ENCODE measurements at places on chromosomes 5 and 9.

DNA sequence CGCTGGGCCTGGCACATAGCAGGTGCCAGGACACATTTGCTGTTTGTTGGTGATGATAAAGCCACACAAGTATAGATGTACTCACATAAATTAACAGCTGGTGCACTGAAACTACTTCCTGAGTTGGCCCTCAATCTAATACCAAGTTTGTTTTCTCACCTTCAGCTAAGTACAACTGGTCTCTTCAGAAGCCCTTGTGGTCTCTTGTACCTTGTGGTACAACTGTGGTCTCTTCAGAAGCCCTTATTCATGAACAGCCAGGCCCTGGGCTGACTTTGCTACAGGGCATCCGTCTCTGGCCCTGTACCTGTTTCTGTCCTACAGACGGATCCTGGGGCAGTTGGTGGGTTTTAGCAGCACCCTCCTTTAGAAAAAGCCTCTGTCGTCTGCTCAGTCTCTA lies 81.5 kb downstream of the DAB2IP start:
- no peak for DNase-seq

DNA sequence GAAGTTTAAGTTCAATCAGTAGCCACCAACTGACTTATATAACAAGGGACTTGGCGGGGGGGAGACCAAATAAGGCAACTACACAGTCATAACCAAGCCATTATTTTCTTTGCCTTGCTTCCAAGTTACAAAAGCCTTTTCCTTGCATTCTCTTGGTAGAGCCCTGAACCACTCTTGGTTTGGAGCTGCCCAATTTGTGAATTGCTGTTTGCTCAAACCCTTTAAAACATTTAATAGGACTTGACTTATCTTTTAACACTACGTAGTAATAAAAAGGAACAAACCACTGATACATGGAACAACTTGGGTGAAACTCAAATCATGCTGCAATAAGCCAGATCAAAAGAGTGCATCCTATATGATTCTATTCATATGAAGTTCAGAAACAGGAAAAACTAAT lies 31.7 kb upstream of the MSH3 start:
- DNase-seq, result no peak

GRCh38 chr5:150762211-150762610 lies 3.4 kb upstream of the DCTN4 start:
- no peak for DNase-seq

DNA sequence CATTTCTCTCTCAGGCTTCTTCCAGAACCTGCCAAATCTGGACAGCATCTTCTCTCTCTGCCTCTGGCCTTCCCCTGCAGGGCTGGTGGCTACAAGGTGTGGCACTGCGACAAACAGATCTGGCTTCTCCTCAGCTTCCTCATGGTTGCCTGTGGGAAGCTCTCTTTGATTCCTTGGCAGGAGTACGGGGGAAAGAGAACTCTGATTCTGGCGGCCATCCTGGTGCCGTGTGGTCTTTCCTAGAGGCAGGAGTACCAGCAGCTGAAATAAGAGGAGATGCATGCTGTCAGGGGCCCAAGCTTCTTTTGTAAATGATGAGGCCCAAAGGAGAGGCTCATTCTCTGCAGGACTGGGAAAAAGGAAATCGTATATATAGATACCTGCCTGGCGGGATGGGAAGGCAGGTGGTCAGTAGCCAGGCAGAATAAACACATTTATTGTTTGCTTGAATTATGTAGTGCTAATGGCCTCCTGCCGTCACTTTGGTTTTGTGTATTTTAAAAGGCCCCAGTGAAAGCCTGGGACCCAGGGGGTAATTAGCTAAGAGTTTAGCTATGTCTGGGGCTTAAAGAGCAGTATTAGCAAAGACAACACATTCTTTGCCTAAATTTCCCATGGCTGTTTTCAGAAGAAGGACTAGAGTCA lies at the start of gene CER1:
Gene CER1, minus strand, starts transcription at position 343 of the 645 bp plus-strand sequence. Its CDS starts 61 bp downstream, at position 282.
- DNase-seq, result no peak

DNA sequence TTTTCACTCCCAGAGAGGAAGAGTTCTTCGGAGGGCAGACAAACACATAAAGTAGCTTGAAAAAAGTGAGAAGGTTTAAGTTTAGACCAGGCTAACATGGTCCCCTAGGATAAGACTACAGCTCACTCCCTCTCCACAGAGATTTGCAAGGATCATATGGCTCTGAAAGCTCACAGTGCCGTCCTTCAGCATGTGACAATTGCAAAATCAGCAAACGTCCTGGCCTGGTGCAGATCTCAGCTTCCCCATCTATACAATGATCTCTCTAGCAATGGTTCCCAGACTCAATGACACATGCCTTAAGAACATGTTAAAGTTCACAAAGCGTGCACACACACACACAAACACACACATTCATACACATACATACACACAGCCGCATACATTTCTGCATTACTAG lies 327.6 kb downstream of the ACTL7B start:
- no peak for DNase-seq

GRCh38 chr9:96202971-96203780 lies 98.8 kb downstream of the HSD17B3 start:
- no peak for DNase-seq

DNA sequence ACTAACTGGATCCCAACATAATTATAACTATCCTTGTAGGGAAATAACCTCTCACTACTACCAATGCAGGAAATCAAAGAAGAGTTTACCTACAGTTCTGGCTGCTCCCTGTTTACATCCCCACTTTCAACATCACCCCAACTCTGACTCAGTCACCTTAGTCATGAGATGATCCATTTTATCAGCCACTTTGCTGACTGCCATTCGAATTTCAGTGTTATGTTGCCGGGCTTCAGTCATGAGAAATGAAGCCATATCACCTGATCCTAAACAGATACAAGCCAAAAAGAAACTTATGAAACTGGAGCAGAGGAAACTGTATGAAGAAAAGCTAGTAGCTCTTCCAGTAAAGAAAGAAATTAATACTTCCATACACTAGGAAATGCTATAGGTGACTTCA lies 33.7 kb downstream of the SLC31A2 start:
- DNase-seq, result no peak

- no peak for DNase-seq
These were observed 10.2 kb downstream of the MGAT1 start for GRCh38 chr5:180792287-180792964.

DNA sequence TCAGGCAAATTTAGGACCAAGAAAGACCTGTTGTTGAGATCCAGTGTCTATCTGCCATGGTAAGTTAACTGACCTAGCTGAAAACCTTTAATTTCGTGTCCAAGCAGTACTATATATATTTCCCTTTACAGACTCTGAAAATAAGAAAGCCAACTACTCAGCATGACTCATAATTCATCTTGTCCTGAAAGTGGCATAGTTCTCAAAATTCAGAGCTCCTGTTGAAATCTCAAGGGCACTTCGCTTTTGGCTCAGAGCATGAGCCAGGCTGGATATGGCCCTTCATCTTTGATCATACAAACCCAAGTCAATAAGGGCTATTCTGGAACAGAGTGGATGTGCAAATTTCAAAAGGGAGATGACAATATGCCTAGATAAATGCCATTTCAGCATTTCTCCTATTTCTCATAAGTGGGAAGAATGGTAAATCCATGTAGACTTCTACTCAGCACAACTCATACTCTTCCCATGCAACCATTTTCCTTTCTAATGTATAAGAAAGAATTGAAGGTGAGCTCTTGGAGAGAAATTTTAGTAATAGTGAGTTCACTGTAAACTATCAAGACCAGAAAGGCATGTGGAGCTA lies 567.9 kb upstream of the DAB2 start:
- no peak for DNase-seq

DNA sequence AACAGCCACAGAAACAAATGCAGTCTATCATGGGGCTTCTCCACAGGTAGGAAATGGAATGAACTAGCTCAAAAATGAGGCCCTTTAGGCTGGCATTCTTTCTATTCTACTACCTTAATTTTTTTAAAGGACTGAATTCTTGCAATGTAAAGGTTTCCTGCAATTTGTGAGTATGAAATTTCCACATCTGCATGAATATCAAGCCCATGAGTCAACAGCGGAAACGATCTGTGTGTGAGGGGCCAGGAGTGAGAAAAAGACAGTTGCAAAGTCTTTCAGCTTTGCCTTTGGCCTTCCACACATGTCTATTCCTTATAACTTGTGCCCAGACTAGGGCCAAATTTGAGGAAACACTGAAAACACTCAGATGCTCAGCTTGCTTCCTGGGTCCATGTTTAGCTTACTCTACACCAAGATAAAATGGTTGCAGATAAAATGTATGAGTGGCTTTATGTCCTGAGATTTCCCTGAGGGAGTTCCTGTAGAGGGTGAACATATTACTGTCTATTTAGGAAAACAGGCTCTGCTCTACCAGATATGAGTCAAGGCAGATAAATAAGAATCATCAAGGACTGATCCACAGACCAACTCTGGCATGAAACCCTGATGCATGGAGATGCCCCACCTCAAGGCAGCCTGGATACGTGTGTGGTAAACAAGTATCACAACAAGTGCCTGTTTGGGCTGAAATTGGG lies 46.5 kb downstream of the RETREG1 start:
- DNase-seq, result no peak

GRCh38 chr9:127667127-127667844 lies 39.5 kb upstream of the CFAP157 start:
- no peak for DNase-seq

- no peak for DNase-seq
These were observed 657.2 kb downstream of the TLE1 start for GRCh38 chr9:81032030-81032572.

- no peak for DNase-seq
These were observed 14.7 kb downstream of the CENPK start for GRCh38 chr5:65548281-65548680.

GRCh38 chr5:149211566-149211965 lies 60.1 kb upstream of the AFAP1L1 start:
- DNase-seq, result no peak

DNA sequence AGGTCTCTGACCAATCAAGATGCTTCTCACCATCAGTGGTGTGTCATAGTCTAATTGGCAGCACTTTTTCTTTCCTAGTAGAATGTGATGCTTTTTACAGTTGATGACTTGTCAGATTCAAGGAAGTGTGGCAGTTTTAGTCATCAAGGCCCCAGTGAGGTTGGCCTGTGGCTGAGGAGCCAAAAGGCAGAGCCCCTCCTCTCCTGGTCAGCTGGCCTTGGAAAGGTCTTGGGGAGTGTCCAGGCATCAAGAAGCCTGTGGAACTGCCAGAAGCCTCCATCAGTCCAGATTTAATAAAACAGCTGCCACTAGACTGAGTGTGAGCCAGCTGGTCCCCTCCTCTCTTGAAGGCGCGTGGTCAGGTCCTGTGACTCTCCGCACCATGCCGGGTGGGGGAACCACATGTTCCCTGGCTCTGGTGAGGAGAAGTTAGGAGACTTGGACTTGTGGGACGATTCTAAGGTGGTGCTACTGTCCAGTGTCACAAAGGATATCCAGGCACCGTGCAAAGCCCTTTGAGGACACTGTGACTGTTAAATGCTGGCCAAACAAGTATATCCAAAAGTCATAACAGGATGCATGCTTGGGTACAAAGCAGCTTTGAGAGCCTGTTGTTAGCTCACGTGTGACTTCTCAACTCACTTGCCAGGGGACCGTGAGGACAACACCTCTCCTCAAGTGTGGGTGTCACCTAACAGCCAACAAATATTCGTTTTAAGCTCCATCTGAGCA lies 6.1 kb upstream of the ANGPTL2 start:
- no peak for DNase-seq

DNA sequence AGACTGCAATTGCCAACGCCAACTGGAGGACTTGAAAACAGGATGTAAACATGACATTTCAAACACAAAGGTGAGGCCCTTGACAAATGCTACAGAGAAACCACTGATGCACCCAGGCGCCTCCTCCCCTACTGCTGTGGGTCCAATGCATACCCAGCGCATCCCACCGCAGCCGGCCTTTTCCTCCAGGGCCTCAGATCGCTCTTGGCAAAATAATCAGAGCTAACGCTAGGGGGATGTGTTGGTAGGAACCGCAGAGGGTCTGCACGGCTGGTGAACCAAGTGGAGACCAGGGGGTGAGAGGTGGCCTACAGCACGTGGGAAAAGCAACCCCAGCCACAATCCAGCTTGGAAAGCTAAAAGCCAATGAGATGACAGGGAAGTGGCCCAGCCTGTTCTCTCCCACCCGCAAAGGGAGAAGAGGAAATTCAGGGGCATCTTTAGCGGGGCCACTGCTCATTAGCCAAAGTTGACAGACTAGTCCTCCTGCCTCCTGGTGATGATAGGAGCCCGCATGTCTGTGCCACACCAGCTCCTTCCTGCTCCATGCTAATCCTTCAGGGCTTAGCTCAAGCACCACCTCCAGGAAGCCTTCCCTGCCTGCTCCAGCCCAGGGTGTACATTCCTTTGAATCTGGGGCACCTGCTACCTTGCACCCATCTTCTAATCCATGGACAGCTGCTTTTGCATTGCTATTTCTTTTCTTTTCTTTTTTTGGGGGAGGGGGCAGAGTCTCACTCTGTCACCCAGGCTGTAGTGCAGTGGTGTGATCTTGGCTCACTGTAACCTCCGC lies 5.9 kb downstream of the FAM163B start:
- DNase-seq, result no peak

DNA sequence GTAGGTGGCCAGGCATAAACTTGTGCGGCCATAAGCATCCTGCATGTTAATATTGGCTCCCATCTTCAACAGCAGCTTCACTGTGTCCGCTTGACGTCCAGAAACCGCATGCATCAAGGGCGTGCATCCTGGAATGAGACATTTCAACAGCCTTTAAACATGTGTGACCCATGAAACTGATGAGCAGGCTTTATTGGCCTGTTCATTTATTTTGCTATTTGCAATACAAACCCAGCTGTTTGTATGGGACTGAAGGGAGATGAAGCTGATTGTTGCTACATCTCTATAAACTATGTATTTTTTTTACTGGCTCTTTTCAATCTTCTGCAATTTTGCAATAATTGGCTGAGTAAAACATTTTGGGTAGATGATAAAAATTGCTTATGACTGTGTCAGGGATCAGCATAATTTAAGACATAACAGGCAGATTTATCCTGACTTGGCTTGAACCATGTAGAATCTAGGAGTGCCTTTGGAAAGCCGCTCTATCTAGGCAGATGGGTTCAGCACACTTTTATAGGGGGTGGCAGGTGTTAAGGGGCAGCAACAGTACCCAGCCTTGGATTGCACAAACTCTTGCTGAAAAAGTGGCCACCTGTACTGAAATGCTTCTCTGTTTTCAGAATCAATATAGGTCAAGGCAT lies 56.9 kb downstream of the ANKRD55 start:
- no peak for DNase-seq

DNA sequence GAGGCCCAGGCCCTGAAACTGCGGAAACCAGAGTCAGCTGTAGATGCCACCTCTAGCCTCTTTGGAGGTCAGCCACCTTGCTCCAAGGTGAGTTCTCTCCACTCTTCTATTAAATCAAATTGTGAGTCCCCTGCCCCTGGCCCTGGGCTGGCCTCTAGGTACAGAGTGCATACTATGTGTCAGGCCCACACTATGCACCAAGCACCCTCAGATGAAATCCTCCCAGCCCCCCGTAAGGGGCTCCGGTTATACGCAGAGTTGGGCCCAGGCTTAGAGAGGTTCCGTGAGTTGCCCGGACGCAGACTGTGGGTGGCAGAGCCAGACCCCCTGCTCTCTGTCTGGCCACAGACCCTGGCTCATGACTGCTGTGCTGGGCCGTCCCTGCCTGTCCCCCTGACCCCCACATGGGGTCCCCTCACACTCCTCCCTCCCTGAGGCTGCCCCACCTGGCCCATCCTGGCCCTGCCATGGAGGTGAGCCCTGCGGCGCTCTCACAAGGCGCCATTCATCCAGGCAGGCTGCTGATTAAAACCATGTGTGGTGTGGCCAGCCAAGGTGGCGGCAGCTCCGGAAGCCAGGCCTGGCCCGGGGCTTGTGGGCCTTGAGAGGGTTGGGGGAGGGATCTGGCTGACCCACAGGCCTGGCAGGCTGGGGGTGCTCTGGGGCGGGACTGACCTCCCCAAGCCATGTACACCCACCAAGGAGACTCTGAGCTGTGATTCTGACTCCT lies 65.5 kb upstream of the SYNPO start:
- DNase-seq, result no peak

GRCh38 chr9:90107040-90107725 lies 502.4 kb downstream of the GADD45G start:
- no peak for DNase-seq

Data from activated CD8-positive, alpha-beta T cell treated with anti-CD3 and anti-CD28 coated beads for 36 hours (primary cell).